ENCODE measurements at places on chromosomes 7 and 10.

DNA sequence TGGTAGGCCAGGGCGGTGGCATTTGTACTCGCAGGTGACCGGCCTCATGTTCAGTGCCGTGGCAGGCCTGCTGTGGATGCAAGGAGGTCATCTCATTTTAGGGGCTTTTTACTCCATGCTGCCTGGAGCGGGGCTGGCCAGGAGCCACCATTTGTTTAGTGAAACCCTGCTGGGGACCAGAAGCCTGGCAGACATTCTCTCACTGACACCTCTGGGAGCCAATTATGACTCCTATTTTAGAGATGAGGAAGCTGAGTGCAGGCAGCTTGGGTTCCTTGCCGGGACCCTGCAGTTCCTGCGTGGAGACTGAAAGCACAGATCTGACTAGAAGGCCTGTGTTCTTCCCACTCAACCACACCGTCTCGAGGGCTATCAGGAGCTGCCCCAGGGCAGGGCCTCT lies 186.6 kb downstream of the FANK1 start:
- DNase-seq = no peak

DNA sequence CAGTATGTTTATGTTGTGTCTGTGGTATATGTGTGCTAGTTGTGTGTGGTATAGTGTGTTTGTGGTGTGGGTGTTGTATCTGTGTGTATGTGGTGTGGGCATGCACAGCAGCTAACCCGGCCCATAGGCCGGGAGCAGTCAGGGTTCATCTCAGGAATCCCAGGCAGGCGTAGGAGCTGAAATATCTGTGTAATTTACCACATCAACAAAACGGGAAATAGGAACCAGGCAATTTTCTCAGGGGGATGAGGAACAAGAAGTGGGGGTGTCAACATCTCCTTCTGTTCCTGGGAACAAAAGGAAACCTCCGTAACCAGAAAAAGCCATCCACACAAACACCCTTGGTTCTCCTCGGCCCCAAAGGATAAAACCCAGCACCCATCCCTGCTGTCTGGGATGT lies 24.5 kb upstream of the ZNF488 start:
- no peak for DNase-seq

GRCh38 chr7:116145245-116145852 lies 65.0 kb upstream of the TES start:
- no peak for DNase-seq

DNA sequence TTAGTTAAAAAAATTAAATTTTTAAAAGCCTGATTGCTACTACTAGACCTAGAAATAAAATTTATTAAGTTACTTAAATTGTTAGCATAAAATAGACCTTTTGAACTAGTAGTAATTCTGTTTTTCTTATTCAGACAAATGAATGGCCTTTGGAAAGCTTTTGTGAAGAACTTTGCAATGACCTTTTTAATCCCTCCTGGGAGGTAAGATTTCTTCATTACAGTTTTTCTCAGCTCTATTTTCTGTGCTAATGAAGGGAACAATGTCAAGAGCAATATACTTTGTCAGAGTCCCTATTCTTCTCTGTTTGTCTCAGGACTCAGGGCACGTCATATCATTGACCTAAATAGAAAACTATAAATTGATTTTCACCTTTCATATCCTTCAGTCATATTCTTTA lies 33.5 kb downstream of the BTAF1 start:
- no peak for DNase-seq

DNA sequence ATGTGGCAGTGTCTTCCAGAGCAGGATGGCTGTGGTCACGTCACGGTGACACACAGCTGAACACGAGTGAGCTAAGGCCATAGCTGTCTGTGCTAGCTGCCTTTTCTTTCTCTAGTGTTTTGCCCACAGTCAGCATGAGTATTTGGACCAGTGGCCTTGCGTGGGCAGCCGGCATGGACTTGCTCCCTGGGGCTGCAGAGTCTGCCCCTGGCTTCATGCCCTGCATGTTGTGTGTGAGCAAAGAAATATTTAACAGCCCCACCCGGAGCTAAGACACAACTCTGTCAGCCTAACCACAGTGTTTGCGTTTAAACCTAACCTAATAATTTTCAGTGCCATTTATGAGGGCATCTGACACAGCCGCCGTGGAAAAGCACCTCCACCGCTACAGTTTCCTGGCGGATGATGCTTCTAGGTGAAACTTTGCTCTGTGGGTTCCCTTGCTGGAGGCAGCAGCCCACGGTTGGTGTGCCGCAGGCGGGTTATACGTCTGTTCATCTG lies 14.6 kb downstream of the CHST12 start:
- DNase-seq = no peak

DNA sequence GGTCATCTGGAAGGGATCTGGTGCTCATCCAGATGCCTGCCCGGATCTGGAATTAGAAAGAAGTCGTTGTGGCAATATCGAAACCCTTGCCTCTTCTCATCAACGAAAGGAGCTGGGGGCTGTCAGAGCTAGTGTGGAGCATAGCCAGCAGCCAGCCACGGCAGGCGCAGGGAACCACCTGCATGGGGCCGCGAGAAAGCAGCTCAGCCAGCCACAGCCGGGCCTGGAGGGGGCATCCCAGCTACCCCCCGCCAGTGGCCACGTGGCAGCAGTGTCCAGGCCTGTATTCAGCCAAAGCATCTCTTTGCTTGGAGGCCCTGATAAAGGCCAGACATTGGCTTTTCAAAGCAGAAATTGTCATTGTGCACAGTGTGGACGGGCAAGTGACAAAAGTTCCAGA lies 19.1 kb downstream of the GPR26 start:
- no peak for DNase-seq

DNA sequence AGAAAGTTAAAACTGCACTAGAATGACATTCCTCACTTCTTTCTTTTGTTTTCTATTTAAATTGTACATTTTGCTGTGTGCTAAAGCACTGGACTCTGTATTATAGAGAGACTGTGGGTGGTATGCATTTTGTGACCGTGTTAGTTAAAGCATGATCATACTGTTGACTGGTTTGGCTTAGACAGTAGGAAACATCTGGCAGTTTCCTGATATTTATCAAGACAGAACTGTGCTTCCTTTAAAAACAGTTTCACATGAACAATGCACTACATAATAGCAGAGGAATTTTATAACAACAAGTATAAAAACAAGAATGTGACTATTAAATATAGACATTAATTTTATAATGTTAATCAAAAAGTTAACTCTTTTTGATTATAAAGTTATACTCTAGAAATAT lies 23.1 kb downstream of the GNG11 start:
- DNase-seq = no peak

DNA sequence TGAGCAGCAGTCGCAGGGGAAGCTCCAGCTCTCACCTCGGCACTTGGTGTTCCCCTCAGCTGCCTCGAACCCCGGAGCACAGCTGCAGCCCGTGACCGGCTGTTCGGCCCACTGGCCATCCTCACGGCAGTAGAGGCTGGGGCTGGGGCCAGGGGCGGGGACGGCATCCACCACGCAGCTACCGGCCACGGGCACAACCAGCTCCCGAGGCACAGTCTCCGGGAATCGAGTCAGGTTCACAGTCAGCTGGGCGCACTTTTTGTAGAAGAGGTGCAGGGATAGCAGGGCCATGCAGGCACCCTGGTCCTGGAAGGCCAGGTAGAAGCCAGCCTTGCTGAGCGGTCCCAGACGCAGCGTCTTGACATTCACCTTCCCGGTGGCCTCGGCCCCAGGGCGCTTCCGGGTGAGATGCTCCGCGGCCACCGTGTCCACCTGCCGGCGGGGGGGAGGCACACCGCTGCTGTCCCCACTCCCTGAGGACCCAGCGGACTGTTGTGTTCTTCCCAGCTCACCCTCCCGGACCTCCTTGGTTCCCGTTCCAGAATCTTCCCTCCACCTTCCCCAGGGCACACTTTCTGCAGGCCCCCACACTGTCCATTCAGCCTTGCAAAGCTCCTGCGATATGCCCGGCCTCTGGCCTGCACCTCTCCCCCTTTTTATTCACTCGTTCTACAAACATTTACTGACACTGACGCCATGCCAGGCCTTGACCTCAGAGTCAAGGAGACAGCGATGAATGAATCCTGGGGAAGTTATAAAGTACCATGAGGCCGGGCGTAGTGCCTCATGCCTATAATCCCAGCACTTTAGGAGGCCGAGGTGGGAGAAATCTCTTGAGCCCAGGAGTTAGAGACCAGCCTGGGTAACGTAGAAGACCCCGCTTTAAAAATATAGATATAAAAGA lies 4.8 kb downstream of the EPHB4 start:
- no peak for DNase-seq

DNA sequence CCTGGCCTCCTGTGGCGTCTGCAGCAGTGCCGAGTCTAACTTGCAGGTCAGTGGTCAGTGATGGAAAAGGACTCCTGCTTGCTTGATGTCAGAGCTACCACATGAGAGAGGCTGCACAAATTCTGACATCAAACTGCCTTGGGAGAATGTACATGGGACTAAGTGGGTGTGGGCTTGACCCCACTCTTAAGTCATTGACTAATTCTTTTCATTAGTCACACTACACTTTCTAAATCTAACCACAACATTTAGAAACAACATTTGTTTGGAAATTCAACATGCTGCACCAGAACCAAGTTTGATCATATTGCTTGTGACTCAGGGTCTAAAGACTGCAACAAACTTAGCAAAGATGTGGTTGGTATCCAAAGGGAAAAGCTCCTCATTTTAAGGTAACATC lies 24.4 kb upstream of the CDC14C start:
- DNase-seq = no peak

DNA sequence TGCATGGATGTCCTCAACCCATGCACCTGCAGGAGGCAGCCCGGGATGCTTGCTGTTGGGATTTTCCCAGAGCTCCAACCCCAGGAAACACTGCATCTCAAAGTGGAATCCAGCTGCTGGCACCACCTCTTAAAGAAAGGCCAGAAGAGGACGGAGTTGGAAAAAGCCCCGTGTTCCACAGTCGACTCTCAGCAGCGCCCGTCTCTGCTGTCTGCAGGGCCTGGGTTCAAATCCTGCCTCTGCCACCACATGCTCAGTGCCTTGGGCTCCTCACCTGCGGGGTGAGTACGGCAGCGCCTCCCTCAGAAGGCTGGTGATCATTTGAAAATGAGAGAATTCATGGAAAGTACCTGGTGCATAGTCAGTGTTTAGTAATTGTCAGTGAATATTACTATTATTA lies 65.6 kb upstream of the ZNF716 start:
- no peak for DNase-seq

DNA sequence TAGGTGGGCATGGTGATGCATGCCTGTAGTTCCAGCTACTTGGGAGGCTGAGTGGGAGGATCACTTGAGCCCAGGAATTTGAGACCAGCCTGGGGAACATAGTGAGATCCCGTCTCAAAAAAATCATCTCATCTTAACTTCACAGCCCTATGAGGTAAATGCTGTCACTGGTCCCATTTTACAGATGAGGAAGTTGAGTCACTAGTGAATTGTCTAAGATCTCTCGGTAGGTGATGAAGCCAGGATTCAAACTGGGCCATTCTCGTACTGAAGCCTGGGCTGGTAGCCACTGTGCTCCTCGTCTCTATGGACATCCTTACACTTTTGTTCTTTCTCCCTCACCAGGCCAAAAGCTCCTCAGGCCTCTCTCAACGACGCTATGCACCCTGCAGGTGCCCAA lies 6.4 kb downstream of the SLIT1 start:
- DNase-seq = no peak

DNA sequence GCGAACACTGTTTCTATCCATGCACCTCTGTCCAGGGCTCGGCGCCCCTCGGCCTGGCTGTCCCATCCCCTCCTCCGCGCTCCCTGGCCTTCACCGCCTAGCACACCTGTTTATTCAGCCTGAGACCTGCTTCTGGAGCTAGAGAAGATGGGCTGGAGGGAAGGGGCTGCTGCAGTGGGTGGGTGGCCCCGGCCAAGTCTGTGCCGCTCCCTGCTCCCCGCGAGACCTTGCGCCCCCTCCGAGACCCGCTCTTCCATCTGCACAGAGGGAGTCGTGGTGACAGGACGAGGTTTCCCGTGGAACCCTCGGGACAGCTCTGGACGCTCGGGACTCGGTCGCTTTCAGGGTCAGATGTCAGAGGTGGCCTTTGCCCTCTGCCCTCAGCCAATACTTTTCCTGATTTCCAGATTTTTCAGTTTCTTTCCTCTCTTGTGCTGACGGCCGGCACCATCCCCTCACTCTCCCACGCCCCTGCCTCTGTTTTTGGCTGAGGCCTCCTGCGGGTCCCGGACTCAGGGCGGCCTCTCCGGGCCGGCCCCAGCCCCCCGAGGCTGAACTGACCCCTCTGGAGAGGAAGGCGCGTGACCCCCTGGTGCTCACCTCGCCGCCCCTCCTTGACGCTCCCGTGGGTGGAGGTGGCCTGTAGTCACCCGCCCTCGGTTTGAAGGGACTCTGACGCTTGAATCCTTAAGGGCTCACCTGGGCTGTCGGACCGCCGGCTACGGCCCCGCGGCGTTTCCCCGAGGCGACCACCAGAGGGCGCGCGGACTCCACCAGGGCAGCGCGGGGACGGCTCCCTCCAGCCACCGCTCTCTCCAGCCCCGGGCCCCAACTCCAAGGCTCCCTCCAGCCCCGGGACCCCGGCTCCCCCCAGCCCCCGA lies 15.6 kb downstream of the SHH start:
- peak; percentile 31 for DNase-seq

GRCh38 chr7:20441991-20442441 lies 111.3 kb downstream of the ITGB8 start:
- no peak for DNase-seq

DNA sequence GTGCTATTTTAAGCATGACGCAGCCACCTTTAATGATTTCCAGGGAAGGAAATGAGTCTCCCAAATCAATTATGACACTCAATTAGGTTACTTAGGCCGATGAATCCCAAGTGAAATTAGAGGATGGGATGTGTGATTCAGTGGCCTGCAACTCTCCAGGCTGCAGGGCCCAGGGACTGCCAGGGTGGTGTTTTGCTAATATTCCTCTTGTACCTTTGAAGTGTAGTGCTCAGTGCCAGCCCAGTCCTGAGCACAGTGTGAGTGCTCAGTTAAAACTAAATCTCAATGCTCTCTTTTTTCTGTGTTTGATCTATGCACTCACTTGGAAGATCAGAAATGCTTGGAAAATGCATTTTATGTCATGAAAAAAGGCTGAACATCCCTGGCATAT lies 51.6 kb downstream of the SEM1 start:
- DNase-seq = no peak

- no peak for DNase-seq
Measured at GRCh38 chr10:79147796-79148451, 79.2 kb downstream of the ZMIZ1 start.

GRCh38 chr7:141071260-141071854 lies 2.5 kb upstream of the TMEM178B start:
- DNase-seq = peak; percentile 87

Data from SK-N-DZ (cell line).